Caudate nucleus (tissue), 63 donors: ENCODE measurements at places on chromosomes 3 and 15.

- DNase-seq, result no peak
These were observed 72.2 kb upstream of the LMOD3 start for GRCh38 chr3:69194431-69195165.

DNA sequence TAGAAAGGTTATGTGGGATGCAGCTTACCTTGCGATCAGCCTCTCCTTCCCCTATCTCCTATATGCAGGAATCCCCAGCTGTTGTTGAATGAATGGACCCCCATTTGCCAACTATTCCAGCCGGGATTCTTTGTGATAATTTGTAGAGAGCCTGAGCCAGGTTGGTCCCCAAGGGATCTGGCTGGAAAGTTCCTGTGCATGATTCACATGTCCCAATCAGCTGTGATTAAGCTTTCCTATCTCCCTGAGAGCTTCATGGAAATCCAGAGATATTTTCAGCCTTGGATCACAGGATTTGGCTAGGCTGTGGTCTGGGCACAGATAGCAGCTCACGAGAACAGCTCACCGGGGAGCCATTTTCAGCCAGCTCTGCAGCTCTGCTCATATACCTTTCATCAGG, 76.7 kb downstream of the ARNT2 start:
- no peak for DNase-seq

DNA sequence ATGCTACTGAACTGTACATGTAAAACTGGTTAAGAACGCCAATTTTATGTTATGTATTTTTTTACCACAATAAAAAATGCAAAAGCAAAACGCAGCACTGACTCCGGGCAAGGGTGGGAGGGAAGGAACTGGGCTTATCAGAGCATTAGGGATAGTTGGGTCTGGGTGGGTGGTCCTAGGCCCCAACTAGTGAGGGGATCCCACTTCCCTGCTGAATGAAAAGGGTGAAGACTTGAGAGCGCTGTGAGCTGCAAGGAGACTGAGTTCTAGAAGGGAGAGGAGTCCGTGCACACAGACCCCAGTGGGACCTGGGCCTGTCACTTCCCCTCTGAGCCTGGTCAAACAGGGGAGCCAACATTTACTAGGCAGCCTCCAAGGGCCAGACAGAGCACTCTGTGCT, 98.6 kb downstream of the TPRA1 start:
- DNase-seq, result no peak

GRCh38 chr15:45442507-45443135, 64.3 kb upstream of the GATM start:
- DNase-seq, result no peak

DNA sequence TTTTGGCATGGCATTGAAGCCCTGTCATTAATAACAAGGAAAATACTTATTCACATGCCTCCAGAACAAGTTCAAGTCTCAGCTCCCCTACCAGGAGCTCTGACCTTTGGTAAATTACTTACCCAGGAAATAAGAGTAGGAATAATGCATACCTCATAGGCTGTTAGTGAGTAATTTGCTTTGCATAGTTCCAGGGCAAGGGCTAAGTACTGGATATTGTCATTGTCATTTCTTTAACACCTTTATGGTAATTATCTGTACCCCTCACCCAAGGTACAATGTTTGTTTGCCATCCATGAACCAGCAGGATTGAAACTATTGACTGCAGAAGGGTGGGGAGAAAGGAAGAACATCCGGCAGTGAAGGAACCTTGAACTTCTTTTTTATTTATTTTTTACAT, 148.5 kb downstream of the SOX2 start:
- DNase-seq, result no peak
